ENCODE measurements at places on chromosomes 3 and 15.

- no peak for DNase-seq
These were observed 7.8 kb downstream of the LINGO1 start for GRCh38 chr15:77624868-77625267.

GRCh38 chr3:18630295-18630694 lies 205.2 kb upstream of the SATB1 start:
- DNase-seq: no peak

DNA sequence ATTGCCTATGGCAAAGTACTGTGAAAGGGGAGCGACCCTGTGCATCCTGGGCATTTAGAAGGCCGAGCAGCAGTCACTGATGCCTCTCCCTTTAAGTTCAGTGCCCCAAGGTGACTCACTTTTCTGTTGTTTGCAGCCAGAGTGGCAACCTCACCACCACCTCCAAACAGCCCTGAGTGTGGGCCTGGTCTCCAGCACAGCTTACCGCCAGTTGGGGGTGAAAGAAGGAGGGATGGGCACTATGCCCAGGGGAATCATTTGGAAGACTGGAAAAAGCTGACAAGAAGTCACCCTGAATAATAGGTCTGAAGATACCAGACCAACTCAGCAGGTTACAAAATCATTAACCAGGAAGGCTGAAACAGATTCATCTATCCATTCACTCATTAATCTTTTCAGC lies 571.8 kb downstream of the EPHB1 start:
- no peak for DNase-seq

GRCh38 chr15:96142498-96142897 lies 188.0 kb upstream of the NR2F2 start:
- DNase-seq: no peak

DNA sequence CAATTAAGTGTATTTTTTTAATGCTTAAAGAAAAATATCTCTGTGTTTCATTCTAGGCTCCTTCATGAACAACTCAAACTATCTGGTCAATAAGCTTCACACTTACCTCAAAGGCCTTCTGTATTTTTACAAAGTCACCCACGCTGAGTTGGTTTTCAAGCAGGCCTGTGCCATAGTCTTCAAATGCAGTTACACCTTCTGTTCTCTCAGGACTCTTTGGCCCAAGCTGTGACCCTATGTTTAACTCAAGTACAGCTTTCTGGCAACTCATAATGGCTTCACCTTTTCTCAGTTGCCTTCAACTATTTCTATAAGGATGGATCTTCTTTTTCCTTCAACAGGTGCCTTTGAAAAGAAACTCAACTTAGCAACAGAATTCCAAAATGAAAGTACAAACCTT lies 587 bp downstream of the WDR49 start:
- DNase-seq: no peak

- DNase-seq: no peak
These were observed 32.1 kb upstream of the KCNMB2 start for GRCh38 chr3:178504128-178504527.

DNA sequence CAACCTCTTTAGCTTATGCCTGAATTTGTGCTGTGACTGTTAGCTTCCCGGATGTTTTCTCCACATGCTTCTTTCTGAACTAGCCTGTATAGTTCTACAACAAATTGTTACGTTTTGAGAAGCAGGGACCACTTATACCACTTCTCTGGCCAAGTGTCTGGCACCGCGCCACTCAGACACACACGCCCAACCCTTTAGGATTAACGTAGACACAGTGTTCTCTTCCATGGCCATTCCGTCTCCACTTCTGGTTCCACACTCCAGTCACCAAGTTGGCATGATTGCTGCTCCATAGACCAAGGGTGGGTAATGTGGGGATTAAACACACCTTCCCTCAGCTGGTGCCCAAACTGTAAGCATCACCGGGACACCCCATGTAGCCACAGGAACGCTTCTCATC lies 755 bp upstream of the TMEM108 start:
- no peak for DNase-seq

GRCh38 chr15:101014921-101015841 lies 96.0 kb downstream of the LRRK1 start:
- DNase-seq: peak; percentile 75

- DNase-seq: no peak
These were observed 6.1 kb downstream of the MST1 start for GRCh38 chr3:49683162-49683561.

DNA sequence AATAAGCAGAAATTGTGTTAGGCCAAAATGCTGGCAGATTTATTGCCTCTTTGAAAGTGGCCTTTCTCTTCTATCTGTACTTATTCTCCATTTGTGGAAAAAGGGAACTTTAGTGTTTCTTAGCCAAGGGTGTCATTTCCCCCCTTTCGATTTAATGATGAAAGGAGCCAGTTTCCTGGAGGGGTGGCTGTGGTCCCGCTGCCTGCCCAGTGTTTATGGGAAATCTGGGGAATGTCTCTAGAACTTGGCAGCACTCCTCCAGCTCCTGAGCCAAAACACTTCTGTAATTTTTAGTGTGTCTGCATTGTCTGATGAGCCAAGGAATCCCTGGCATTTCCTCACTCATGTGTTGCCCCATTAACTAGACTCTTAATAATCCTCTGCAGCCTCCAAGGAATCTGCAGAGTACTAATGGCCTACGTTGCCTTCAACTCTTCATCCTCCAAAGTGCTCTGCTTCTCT lies 448.8 kb downstream of the GRM7 start:
- no peak for DNase-seq

GRCh38 chr3:177300039-177300833 lies 103.0 kb upstream of the TBL1XR1 start:
- DNase-seq: no peak

GRCh38 chr3:63390710-63391230 lies 112.7 kb downstream of the SYNPR start:
- DNase-seq: no peak

- DNase-seq: no peak
These were observed 8.9 kb downstream of the MUC4 start for GRCh38 chr3:195802795-195803194.

- no peak for DNase-seq
These were observed 641 bp upstream of the VPS13C start for GRCh38 chr15:62060896-62061280.

DNA sequence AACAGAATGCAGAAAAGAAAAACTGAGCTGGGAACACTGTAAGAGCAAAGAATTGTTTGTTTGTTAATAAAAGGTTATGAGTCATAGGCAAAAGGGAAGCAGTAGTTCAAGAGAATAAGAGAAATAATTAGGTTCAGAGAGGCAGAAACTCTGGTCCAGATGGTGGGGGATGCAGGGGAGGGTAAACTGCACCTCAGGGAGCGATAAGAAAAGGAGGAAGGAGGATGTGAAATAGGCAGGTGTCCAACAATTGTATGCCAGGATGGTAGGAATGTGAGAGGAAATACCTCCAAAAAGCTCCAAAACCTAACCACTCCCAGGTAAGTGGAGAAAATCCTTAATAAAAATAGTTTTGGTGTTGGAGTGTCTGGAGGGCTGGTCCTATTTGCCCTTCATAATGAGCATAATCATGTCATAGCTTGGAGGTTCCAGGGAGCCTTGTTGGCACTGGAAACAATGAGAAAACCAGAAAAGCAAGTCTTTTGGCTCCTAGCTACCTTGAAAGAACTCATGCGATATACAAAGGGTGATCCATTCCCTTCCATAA lies 405.4 kb upstream of the TBL1XR1 start:
- DNase-seq: no peak

DNA sequence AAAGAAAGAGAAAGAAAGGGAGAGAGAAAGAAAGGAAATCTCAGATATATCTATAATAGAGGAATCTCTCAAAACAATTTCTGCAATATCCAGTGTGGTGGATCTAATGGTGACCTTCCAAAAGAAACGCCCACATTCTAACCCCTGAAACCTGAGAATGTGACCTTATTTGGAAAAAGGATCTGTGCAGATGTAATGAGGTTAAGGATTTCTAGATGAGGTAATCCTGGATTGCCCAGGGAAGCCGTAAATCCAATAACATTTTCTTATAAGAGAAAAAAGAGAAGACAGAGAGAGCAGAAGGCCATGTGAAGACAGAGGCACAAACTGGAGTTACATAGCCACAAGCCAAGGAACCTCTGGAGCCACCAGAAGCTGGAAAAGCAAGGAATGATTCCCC lies 307.6 kb downstream of the ZBTB20 start:
- no peak for DNase-seq

DNA sequence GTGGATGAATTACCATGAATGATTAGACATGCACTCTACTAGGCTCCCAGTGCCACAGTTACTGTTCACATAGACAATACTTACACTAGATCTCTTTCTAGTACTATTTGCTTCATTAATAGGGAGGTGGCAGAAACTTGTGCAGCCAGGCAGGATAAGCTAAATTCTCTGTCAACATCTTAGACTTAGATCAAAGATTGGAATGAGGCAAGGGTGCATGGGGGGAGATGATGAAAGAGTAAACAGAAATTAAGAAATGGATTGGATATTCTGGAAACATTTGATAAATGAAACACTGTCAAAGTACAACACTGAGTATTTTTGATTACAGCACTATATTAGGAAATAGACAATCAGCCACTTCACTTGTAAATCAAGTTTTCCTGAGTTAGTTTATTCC lies 205.4 kb upstream of the TBC1D5 start:
- DNase-seq: no peak

GRCh38 chr3:27990837-27991236 lies 250.6 kb upstream of the CMC1 start:
- no peak for DNase-seq

DNA sequence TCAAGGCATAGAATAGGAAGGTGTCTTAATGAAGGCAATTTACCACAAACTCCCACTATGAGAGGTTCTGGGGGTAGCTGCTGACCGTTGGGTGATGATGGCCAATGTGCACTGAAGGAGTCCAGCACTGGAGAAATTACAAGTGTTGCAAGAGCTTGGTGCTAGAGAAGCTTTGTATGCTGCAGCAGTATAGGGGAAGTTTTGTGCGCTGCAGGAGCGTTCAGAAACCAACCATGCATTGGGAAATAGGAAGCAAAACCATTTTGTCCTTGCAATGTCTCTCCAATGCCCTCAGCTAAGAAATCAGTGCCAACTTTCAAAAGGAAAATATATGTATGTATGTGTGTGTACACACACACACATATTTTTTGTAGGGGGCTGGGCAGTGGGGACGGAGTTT lies 441.6 kb upstream of the NAALADL2 start:
- no peak for DNase-seq

GRCh38 chr15:62644216-62644888 lies 398.2 kb upstream of the TPM1 start:
- DNase-seq: no peak

DNA sequence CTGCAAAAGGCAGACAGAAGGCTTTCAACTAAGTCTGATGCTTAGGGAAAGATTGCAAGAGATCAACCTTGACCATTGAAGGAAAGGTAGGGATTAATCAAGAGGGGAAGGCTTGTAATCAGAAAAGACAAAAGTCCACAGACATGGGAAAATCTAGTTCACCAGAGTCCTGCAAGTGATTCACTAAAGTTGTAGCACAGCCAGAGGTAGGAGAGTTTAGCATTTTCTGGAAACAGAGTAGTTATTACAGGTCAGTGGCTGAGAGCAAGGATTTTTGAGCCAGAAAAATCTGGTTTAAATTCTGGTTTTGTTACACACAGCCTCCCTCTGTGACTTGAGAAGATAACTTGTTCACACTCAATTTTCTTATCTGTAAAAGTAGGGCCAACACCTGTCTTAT lies 35.3 kb upstream of the DPPA4 start:
- DNase-seq: no peak

GRCh38 chr3:146154995-146155394 lies 6.0 kb downstream of the PLOD2 start:
- no peak for DNase-seq

DNA sequence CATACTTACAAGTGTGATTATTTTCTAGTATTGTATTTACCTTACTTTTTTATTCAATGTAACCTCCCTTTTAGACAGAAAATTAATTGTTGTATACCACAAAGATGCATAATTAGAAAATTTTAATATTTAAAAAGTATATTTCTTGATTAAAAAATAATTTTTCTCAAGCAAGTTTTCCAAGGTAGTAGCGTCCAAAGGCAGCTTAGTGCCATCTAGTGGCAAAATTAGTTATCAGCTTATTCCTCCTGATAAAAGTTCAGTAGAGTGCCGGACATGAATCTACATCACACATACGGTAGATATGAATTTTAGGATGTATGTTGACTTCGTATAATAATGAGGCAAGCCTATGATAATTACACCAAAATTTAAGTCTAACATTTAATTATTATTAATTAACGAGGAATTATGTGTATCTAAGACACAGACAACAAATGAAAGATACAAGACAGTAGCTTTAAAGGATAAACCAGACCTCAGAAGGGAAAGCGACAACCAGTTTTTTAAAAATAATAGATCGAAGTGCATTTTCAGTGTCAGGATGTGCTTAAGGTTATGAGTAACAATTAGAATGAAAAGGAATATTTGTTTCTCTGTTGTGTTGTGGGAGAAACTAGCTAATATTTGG lies 405.9 kb downstream of the ROBO1 start:
- peak; percentile 62 for DNase-seq

- no peak for DNase-seq
These were observed 26.8 kb downstream of the RAB6B start for GRCh38 chr3:133868758-133869475.

GRCh38 chr15:74961616-74962015 lies 5.0 kb upstream of the RPP25 start:
- no peak for DNase-seq

- peak; percentile 57 for DNase-seq
These were observed 18.8 kb downstream of the ZBBX start for GRCh38 chr3:167361306-167361705.

- DNase-seq: no peak
These were observed 24.5 kb upstream of the TRAK1 start for GRCh38 chr3:42066516-42067181.

DNA sequence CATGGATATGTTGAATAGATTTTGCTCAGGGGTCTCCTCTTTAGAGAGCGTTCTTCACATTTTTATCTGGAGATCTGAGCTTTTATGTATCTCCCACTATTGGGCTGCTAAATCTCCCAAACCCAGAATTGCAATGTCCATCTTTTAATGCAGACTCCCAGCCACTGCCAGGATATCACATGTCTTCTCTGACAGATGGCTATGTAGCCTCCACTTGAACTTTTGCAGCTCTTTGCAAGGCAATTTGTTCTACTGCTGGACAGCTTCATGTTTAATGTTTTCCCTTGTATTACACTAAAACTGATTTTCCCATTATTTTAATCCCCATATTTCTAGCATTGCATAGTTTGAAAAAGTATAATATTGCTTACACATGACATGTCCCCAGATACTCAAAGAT lies 177.2 kb downstream of the LPP start:
- no peak for DNase-seq

GRCh38 chr3:148459931-148460513 lies 237.7 kb upstream of the AGTR1 start:
- peak; percentile 26 for DNase-seq

DNA sequence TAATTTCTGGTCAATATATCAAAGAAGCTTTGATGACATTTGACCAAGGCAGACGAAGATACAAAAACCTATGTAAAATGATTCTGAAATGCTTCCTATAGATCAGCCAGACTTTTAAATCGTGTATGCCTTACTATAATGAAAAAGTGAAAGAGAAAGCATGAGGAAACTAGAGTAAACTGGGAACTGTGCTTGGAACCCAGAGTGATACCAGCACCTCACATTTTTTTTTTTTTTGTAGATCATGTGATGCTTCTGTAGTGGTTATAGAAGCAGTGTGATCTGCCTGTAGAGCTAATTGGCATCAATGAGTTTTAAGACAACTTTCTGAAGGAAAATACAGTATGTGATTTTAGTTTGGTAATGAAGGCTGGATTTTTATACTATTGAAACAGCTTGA lies 150.7 kb downstream of the NLGN1 start:
- peak; percentile 13 for DNase-seq

- no peak for DNase-seq
These were observed 25.1 kb downstream of the DTWD1 start for GRCh38 chr15:49645941-49646340.

All from SK-MEL-5 (cell line).